ENCODE measurements at places on chromosomes 5 and 9. TPM values are rescaled to one million over a fixed set of nuclear protein-coding genes. Genes with fewer than 3 reads are reported as not detected.

EQTN gene
- total RNA-seq: not detected

SLC36A2 gene
- total RNA-seq: not detected

CDC14B gene
- total RNA-seq: 2.2 TPM

HINT1 gene
- total RNA-seq: 314 TPM

IL4 gene
- total RNA-seq: 12.7 TPM

GAPT gene
- total RNA-seq: not detected

UBE2B gene
- total RNA-seq: 98.9 TPM

DNAI1 gene
- total RNA-seq: not detected

PDCD1LG2 gene
- total RNA-seq: 10.5 TPM

CD72 gene
- total RNA-seq: 7.6 TPM

LMX1B gene
- total RNA-seq: not detected

NOXA1 gene
- 0.80 TPM for total RNA-seq

MSANTD3 gene
- total RNA-seq: 11.4 TPM

CSF1R gene
- 0.59 TPM for total RNA-seq

ISCA1 gene
- 25.3 TPM for total RNA-seq

PCDH1 gene
- total RNA-seq: not detected

ENTREP1 gene
- total RNA-seq: not detected

IQGAP2 gene
- total RNA-seq: 92.8 TPM

ADAMTS19 gene
- total RNA-seq: not detected

C7 gene
- total RNA-seq: not detected

DPH7 gene
- 39.7 TPM for total RNA-seq

ANKRD31 gene
- 0.29 TPM for total RNA-seq

APBA1 gene
- total RNA-seq: 12.8 TPM

MATR3 gene
- 229 TPM for total RNA-seq

NRARP gene
- total RNA-seq: 1.5 TPM

AQP7 gene
- total RNA-seq: 0.27 TPM

FIBCD1 gene
- total RNA-seq: not detected

Data from T-helper 1 cell treated with Interleukin-12 subunit alpha and Interleukin-12 subunit beta and Interleukin-4 antibody, amounts not matched to agents 30 ng/mL and 1 ng/mL, for 36 hours (primary cell).